ENCODE measurements at places on chromosomes 5 and 9. TPM values are rescaled to one million over a fixed set of nuclear protein-coding genes. Genes with fewer than 3 reads are reported as not detected.

DNA sequence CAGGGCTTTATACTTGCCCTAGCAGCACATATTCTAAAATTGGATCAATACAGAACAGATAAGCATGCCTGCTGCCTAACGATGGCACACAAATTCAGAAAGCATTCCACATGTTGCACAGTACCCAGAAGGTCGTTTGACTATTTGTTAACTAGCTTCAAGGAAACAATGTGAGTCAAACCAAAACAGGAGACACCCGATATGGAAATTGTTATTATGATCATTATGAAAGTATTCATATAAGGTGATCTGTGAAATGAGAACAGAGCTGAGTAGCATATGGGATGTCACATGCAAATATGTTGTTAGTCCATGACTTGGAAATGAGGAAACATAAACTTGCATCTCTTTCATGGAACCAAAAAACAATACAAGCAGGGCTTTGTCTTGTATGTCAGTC, 56.3 kb upstream of the BICD2 start:
- H3K36me3 ChIP-seq = no peaks in the 10 kb centered on the region
- H3K27ac ChIP-seq = no peak overlapping the region
- no peaks in the 10 kb centered on the region for H3K4me1 ChIP-seq
- no peak for DNase-seq

GRCh38 chr9:75130621-75131230, 42.4 kb downstream of the OSTF1 start:
- H3K27ac ChIP-seq = no peak overlapping the region
- peaks cover 3% of the 10 kb centered on the region for H3K36me3 ChIP-seq
- no peak for DNase-seq

DNA sequence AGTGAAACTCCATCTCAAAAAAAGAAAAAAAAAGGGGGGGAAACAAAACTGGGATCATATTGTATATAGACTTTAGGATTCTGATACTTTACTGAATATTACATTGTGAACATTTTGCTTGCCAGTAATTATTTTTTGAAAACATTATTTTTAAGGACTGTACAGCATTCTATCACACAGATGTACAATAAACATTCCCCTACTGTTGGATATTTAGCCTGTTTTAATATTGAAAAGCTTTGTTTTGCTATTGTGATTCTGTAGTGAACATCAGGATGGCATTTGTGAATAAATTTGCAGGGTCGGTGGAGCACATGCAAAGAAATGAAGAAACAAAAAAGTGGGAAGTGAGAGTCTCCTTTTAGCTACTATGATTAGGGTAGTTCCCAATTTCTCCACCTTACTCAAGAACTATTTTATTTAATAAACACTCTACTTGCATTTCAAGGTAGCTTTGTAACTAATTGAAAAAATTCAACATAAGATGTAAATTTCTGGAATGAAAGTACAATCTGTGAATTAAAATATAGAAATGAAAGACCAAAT, 18.7 kb downstream of the RASGRF2 start:
- H3K27ac ChIP-seq = no peak overlapping the region
- no peaks in the 10 kb centered on the region for H3K27me3 ChIP-seq
- DNase-seq = no peak
- H3K4me3 ChIP-seq = no peak overlapping the region
- no peaks in the 10 kb centered on the region for H3K36me3 ChIP-seq

GRCh38 chr5:141866096-141866495, 12.1 kb downstream of the PCDH1 start:
- peaks cover 3% of the 10 kb centered on the region for H3K36me3 ChIP-seq
- peaks cover 7% of the 10 kb centered on the region for H3K4me1 ChIP-seq
- H3K27me3 ChIP-seq = no peaks in the 10 kb centered on the region
- DNase-seq = peak; percentile 90
- peak overlapping the region; percentile 43 for H3K27ac ChIP-seq
- no peak overlapping the region for H3K4me3 ChIP-seq

DNA sequence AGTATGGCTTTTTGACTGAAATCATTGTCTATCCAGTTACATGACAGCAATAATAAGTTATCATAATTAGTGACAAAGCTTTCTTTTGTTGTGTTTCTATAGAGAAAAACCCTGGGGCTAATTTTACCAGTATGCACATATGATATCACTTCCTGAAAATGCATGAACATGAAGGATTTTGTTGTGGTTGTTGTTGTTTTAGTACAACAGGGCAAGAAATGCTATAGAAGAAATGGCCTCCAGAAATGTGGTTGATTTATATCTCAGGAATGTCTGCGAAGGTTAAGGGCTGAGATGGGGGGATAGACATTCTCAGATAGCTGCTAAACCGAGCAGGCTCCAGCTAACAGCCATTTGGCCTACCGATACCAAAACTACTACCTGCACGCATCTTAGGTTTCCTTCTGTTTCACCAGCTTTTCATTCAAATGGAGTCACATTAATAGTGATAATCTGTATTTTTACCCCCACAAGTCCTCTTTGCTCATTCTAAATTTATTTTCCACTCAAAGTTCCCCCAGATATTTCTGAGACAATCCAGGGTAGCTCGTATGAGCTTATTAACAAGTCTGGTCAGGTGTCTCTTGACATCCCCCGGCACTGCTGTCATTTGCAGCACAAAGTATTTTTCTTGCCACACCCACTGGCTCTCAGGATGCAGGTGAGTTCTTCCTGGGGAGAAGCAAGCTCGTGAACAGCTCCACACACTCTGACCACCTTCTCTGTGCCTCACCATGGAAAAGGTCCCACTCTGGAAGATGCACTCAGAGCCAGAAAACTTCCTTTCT, 232.4 kb upstream of the GAS1 start:
- no peak overlapping the region for H3K27ac ChIP-seq
- no peak for DNase-seq
- H3K27me3 ChIP-seq = no peaks in the 10 kb centered on the region

- no peak overlapping the region for H3K27ac ChIP-seq
- H3K27me3 ChIP-seq = no peaks in the 10 kb centered on the region
- H3K36me3 ChIP-seq = no peaks in the 10 kb centered on the region
Measured at GRCh38 chr9:103533318-103533717, 538.2 kb downstream of the CYLC2 start.

- no peak for DNase-seq
- no peak overlapping the region for H3K27ac ChIP-seq
- no peaks in the 10 kb centered on the region for H3K27me3 ChIP-seq
- H3K4me1 ChIP-seq = no peaks in the 10 kb centered on the region
Measured at GRCh38 chr5:164020116-164020515, 514.7 kb downstream of the MAT2B start.

- no peaks in the 10 kb centered on the region for H3K27me3 ChIP-seq
- no peak overlapping the region for H3K4me3 ChIP-seq
- no peaks in the 10 kb centered on the region for H3K4me1 ChIP-seq
- H3K27ac ChIP-seq = no peak overlapping the region
- DNase-seq = no peak
- H3K36me3 ChIP-seq = no peaks in the 10 kb centered on the region
Measured at GRCh38 chr9:110135846-110136245, 72.1 kb downstream of the C9orf152 start.

CDX1 gene
- total RNA-seq = 0.13 TPM

PCDHA1 gene
- total RNA-seq = 0.09 TPM

ZNF474 gene
- not detected for total RNA-seq

HEMGN gene
- total RNA-seq = not detected

Data from pancreas (tissue), 10 donors.